ENCODE measurements at places on chromosomes 12 and 14.

GRCh38 chr12:101829639-101830366 lies 956 bp downstream of the GNPTAB start:
- no peak for DNase-seq

GRCh38 chr12:105329926-105330282 lies 587 bp upstream of the C12orf75 start:
- no peak for DNase-seq

GRCh38 chr12:114340231-114340630 lies 65.7 kb downstream of the TBX5 start:
- no peak for DNase-seq

DNA sequence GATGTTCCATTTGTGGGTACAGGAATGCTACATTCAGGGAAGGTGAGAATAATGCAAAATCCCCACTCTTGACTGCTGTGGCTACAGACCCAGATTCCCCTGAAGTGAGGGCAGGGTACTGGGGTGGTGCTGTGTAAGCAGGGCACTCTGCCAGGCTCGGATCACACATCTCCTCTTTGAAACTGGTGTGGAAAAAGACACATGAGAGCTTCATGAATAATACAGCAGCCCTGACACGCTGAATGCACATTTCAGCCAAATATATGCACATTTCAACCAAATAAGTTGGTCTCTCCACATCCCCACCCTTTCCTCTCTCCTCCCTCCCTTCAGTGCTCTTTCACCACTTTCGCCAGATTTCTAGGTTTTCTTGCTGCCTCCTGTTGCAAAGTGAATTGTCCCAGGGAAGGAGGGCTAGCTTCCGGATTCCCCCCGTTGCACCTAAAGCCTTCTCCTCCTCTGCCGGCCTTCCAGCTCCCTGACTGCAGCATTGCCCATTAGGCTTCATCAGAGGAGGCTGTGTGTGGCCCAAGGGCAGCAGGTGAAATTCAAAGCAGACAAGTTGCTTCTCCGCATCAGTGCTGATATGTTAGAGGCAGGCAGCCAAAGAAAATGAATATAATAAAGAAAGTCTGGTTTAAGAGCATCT lies 118.2 kb upstream of the TMCC3 start:
- no peak for DNase-seq

- DNase-seq, result no peak
These were observed 48.9 kb downstream of the PPP1R12A start for GRCh38 chr12:79885911-79886490.

DNA sequence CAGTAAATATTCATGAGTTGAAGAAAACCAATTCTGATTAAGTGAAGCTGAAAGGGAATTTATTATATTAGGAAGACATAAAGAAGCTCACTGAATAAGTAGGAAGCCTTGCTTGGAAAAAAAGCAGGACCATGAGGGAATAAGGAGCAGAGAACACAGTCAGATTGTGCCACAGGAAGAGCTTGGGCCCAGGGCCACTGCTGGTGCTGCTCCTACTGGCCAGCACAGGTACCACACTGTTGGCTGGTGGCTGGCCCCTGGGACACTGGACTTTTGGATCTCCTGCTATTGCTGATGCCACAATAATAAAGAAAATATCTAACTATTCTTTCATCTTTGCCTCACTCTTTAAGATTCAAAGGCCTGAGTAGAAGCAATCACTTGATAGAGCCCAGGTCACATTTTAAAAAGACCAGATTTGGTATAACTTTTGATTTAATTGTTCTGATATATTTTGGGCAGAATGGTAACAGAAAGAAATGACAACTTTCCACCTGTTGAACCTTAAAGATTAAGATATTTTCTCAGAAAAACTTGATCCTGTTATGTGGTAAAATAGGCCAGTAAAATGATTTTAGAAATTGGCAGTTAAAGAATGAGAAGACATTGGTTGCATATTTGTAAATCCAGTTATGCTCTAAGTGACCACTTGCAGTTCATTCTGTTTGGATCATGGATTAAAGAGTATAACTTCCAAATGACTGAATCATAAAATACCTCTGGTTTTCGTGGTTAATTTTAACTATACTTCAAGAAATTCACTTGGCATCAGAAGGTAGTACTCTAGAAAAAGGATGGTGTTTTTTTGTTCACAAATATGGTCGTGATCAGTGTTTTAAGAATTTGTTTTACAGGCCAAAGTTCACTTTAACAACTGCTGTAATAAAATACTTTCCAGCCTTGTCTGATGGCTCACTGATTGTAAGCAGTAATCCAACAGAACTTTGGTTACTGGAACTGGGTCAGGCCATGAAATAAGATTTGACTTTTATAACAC lies 68.3 kb downstream of the DERA start:
- DNase-seq, result no peak

GRCh38 chr12:116598311-116599284 lies 39.4 kb downstream of the MAP1LC3B2 start:
- DNase-seq, result no peak

DNA sequence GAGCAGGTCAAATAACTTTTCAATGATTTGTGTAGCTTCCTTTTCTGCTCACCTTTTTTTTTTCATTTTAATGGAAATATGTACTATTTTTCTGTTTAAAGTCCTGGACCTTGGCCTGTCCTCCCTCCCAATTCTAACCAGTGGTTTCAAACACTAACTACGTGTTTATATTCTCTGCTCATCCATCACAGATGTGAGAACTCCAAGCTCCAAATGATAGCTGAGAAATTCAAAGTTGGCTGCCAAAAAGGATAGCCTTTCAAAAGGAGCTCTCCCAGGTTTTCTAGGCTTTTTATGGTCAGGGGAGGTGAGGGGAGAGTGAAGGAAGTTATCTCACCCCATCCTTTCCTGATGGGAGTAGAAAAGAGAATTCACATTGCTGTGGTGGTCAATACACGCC lies 486.0 kb upstream of the TBX3 start:
- no peak for DNase-seq

DNA sequence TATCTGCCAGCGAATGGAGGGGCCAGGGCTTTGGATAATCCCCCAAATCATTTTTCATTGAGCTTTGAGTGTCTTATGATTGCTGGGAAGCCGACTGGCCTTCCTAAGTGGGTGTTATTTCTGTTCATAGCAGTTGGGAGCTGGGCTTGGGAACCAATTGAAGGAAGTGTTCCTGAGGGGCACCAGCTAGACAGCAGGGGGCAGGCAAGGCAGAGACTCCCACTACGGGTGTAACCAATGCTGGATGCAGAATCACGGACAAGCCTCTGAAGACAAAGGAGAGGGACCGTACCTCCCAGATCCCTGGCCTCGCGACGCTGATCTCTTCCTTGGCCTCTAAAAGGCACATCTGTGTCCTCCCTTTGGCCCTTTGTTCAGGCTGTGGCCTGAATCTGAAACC lies 149.0 kb upstream of the PRMT8 start:
- no peak for DNase-seq

GRCh38 chr12:30975581-30975980 lies 49.0 kb downstream of the TSPAN11 start:
- no peak for DNase-seq

DNA sequence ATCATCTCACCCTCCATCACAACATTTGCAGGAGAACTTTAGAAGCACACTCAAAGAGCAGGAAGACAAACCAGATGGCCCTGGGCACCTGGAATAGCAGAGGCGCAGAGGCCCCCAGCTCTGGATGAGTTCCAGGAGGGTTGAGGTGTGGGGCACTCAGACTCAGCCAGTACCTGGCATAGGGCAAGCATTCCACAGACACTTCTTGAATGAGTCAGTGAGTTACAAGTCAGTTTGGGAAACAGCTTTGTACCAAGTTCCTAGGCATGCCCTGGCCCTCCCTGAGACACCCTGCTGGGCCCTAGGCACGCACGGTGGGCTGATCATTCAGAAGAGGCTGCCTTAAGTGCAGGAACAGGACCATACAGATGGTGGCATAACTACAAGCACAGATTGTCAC lies 54.3 kb downstream of the MAP3K9 start:
- DNase-seq, result no peak

DNA sequence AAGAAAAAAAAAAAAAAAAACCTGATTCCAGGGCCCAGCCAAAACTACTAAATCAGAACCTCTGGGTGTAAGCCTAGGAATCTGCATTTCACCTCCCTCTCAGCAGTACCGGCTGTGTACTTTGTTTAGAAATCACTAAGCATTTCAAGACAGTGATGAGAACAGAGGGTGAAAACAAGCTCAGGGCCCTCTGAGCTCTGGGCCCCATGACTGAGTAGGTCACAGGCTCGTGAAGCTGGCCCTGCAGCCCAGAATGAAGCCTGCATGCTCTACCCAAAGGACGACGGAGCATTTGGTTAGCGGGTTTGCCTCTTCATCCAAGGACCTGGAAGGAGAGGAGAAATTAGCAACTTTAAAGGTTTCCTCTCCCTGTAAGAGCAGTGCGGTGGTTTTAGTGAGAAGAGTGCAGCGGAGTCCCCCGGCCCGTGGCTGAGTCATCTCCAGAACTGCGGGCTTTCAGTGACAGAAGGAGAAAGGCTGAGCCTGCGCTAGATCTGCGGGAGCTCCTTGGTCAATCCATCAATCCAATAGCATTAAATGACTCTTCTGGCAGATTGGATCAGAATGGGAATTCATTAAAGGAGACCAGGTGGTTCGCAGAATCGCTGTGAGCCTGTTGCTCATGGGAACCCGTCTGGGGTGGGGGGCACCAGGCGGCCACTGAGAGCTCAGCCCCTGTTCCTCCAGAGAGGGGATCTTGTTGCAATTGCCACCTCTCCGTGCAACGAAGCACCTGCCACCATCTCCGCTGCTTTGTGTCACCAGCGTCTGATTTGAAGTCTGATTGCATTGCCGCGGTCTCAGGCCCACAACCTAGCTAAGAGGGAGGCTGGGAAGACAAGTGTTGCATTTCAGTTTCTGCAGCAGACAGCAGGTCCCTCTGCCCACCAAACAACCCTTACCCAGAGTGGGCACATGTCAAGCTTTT lies 7.3 kb downstream of the IL31 start:
- DNase-seq, result no peak

DNA sequence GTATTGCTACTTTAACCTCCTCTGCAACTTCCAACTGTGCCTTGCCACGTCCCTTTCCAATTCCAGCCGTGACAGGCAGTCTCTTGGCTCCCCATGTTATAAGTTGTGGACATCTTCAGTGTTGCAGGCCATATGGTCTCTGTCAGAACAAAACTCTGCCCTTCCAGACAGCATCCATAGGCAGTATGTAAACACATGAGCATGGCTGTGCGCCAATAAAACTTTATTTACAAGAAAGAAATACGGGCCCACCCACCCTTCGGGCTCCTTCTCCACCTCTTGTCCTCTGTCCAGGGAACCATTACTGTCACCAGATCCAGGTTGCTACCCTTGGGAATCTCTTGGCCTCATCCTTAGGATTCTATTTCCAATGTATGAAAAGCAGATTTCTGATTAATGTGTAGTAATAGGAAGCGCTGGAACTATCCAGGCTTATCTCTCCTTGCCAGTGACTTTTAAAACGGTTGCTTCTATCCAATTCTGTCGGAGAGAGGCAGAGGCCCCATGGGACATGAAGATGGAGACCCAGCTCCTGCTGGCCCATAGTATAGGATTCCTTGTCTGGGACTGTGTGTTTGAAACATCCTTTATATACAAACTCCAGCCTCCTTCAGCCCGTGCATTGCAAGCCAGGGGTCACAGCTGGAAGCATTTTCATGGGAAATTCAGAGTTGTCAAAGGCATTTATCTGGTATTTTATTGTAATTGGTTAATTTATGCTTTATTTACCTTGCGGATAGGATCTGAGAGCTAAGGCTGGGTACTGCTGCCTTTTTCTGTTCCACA lies 114.4 kb downstream of the ZNF664 start:
- no peak for DNase-seq

- no peak for DNase-seq
These were observed 54.9 kb upstream of the HIF1A start for GRCh38 chr14:61640158-61641136.

Data from right renal cortex interstitium (tissue), 3 donors.